Gastroesophageal sphincter (tissue), 4 donors: ENCODE measurements at places on chromosomes 6 and 20. TPM values are rescaled to one million over a fixed set of nuclear protein-coding genes. Genes with fewer than 3 reads are reported as not detected.

B3GALT4 gene
- total RNA-seq: 12.3 TPM

GRCh38 chr6:22098601-22099031, 198.2 kb downstream of the PRL start:
- ATAC-seq: no peak

- ATAC-seq: no peak
Observed at GRCh38 chr6:166939345-166939744, 17.0 kb downstream of the RNASET2 start.

GRCh38 chr6:39906318-39906761, 27.9 kb downstream of the MOCS1 start:
- no peak for ATAC-seq

GRCh38 chr6:79868098-79868722, 79.1 kb downstream of the ELOVL4 start:
- ATAC-seq: no peak

- no peak for ATAC-seq
Observed at GRCh38 chr6:40457261-40457660, 129.9 kb downstream of the LRFN2 start.

DNA sequence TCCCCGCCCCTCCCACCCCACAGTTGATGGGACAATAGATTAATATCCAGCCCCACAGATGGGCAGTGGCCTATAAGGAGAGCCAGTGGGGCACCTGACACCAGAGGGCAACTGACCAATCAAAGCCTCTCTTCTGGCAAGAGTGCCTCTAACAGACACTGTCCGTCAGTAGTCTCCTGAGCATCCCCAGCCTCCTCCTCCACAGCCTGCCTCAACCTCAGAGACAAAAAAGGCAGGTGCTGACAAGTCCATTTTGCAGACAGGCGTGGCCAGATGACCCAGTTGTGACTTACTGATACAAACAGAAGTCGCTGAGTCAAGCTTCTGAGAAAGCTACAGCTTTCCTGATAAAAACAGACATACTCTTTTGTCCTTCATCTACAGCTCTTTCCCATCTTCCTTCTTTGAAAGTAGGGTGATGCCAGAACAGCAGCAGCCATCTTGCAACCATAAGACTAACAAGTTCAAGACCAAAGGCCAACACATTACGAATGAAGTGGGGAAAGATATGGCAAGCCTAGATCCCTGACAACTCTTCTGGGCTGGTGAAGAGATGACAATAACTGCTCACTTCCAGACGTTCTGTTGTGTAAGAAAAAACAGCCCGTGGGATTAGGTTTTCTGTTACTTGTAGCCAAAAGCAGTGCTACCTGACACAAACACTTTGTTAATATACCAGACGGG, 12.3 kb downstream of the PPIL1 start:
- no peak for ATAC-seq

JAG1 gene
- 81.9 TPM for total RNA-seq

- ATAC-seq: no peak
Observed at GRCh38 chr20:23205211-23205610, 119.1 kb upstream of the CD93 start.

ZSCAN23 gene
- 2.6 TPM for total RNA-seq

EEF1A2 gene
- total RNA-seq: 6.5 TPM

- no peak for ATAC-seq
Observed at GRCh38 chr20:22536956-22537756, 47.2 kb downstream of the FOXA2 start.

EYA4 gene
- total RNA-seq: 3.1 TPM

- peak; percentile 80 for ATAC-seq
Observed at GRCh38 chr6:119096721-119097565, 18.5 kb upstream of the FAM184A start.

- no peak for ATAC-seq
Observed at GRCh38 chr6:34912715-34913464, 23.8 kb downstream of the ANKS1A start.

- ATAC-seq: no peak
Observed at GRCh38 chr20:10758446-10758845, 84.6 kb upstream of the JAG1 start.

- ATAC-seq: no peak
Observed at GRCh38 chr6:132719736-132720448, 6.0 kb upstream of the VNN1 start.

- ATAC-seq: no peak
Observed at GRCh38 chr6:100730001-100730980, 150.8 kb downstream of the ASCC3 start.

- no peak for ATAC-seq
Observed at GRCh38 chr6:156391061-156391672, 386.0 kb upstream of the ARID1B start.

- no peak for ATAC-seq
Observed at GRCh38 chr20:59644371-59644939, 40.1 kb downstream of the PHACTR3 start.

GRCh38 chr6:74834967-74835366, 370.9 kb downstream of the COL12A1 start:
- ATAC-seq: no peak

- ATAC-seq: peak; percentile 25
Observed at GRCh38 chr20:40207655-40208054, 481.4 kb downstream of the MAFB start.

GRCh38 chr6:34524499-34524898, 31.6 kb downstream of the SPDEF start:
- no peak for ATAC-seq

DNA sequence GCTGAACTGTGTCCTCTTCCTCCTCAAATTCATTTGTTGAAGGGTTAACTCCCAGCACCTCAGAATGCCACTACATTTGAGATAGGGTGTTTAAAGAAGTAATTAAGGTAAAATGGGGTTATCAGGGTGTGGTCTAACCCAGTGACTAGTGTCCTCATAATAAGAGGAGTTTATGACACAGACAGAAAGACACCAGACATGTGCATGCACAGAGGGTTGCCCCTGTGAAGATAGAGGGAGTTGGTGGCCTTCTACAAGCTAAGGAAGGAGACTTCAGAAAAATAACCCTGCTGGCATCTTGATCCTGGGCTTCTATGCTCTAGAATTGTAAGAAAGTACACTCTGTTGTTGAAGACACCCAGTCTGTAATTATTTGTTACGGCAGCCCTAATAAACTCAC, 24.9 kb upstream of the EDN1 start:
- ATAC-seq: no peak

TFAP2B gene
- total RNA-seq: not detected

GRCh38 chr20:35698298-35699126, 640 bp downstream of the NFS1 start:
- ATAC-seq: peak; percentile 35

DNA sequence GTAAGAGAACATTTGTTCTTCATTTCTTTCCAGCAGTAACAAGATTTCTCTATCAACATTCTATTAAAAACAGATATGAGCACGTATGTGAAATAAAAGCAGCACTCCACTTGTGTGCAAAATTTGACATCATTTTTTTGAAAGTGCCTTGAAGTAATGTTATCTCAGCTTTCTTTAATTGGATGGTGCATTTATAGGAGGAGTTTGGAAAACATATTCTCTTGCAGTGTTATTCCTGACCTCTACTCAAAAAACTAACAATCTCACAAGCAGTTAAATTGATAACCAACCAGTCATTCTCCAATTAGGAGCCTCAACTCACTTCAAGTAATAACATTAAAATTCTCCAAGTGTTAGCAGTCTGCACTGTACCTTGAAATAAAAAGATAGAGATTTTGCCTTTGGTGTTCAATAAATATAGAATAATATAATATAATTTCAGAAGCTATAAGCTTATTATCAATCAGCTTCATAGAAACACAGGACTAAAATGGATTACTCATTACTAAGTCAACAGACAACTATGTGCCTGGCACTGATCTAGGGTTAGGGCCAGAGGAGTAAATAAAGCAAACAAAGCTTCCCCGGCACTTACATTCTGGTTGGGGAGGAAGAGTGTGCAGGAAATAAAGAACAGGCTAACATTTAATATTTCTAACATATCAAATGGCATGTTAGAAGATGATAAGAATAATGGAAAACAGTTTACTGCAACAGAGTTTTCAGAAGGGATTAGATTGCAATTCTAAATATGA, 149.0 kb upstream of the SGK1 start:
- no peak for ATAC-seq
